Brain (organoid and tissue), 16 donors: ENCODE measurements at places on chromosomes 7 and 10. TPM values are rescaled to one million over a fixed set of nuclear protein-coding genes. Genes with fewer than 3 reads are reported as not detected.

Gene ZNF485
- 0.92 TPM for polyA plus RNA-seq

Gene ASAH2B
- polyA plus RNA-seq = 3.9 TPM

Gene TTYH3
- polyA plus RNA-seq = 48.7 TPM

Gene ETV1
- 25.6 TPM for polyA plus RNA-seq

Gene POR
- 109 TPM for polyA plus RNA-seq

Gene SUV39H2
- polyA plus RNA-seq = 8.7 TPM

Gene OGDHL
- polyA plus RNA-seq = 35.6 TPM

Gene PCDH15
- polyA plus RNA-seq = 0.87 TPM

Gene COL26A1
- polyA plus RNA-seq = 3.7 TPM

Gene IL2RA
- polyA plus RNA-seq = 1.3 TPM

Gene CYP2C19
- polyA plus RNA-seq = not detected

Gene MBL2
- polyA plus RNA-seq = not detected

Gene FOXP2
- 0.29 TPM for polyA plus RNA-seq

Gene KCNIP2
- polyA plus RNA-seq = 14.2 TPM

Gene HOXA4
- 1.1 TPM for polyA plus RNA-seq

Gene FAM25C
- polyA plus RNA-seq = not detected

Gene CYP2E1
- polyA plus RNA-seq = 1.6 TPM

Gene VWDE
- polyA plus RNA-seq = 0.93 TPM

Gene PHKG1
- polyA plus RNA-seq = 3.8 TPM

Gene ZNF853
- polyA plus RNA-seq = 19.3 TPM

Gene HTRA1
- 280 TPM for polyA plus RNA-seq

Gene SNX10
- 15.5 TPM for polyA plus RNA-seq

Gene OR6V1
- not detected for polyA plus RNA-seq

Gene FAM25A
- polyA plus RNA-seq = not detected

Gene PLCE1
- polyA plus RNA-seq = 2.7 TPM

Gene PLEKHS1
- not detected for polyA plus RNA-seq

Gene ZNF33B
- 25.6 TPM for polyA plus RNA-seq

Gene SFRP5
- polyA plus RNA-seq = 1.9 TPM

Gene VGF
- polyA plus RNA-seq = 37.7 TPM
